Thyroid gland (tissue), 4 donors: ENCODE measurements at places on chromosomes 4 and X. TPM values are rescaled to one million over a fixed set of nuclear protein-coding genes. Genes with fewer than 3 reads are reported as not detected.

The GATA1 gene
- total RNA-seq: not detected

The UGT2B7 gene
- total RNA-seq: not detected

The DEFB131A gene
- total RNA-seq: not detected

The NALF2 gene
- 20.2 TPM for total RNA-seq

The NUDT11 gene
- total RNA-seq: 1.1 TPM

GRCh38 chr4:105140684-105141490 is 5.8 kb upstream of the TET2 start:
- H3K4me3 ChIP-seq: no peak overlapping the region
- peak; percentile 20 for DNase-seq
- H3K36me3 ChIP-seq: no peaks in the 10 kb centered on the region
- peaks cover 5% of the 10 kb centered on the region for H3K4me1 ChIP-seq
